ENCODE measurements at places on chromosomes 5 and 9.
A peak's percentile ranks its signal among the peaks of the same experiment; 100 is the strongest.

GRCh38 chr9:137486545-137487453 is 27.7 kb upstream of the NSMF start:
- DNase-seq, result no peak

DNA sequence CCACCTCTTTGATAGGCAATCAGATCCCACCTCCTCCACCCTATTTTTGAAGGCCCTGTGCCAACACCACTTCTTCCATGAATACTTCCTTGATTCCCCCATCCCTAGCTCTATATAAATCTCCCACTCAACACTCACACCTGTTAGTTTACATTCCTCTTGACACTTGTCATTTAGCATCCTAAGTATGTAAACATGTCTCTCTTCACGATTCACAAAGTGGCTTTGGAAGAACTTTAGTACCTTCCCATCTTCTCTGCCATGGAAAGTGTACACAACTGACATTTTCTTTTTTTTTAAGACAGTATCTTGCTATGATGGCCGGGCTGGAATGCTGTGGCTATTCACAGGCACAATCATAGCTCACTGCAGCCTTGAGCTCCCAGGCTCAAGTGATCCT is 1.5 kb upstream of the FXN start:
- DNase-seq, result no peak

DNA sequence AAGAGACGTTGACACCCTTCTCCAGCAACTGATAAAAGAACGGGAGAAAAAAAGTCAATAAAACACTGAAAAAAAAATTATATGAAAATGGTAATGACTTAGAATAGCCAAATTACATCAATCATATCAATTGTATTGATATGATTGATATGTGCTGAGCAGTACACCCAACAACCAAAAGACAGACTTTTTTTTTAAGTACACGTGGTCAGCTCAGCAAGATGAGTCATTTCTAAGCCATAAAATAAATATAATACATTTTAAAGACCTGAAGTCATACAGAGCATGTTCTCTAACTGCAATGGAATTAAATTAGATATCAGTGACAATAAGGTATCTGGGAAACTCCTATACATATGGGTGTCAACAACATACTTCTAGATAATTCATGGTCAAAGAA is 30.9 kb upstream of the OLFM1 start:
- DNase-seq, result no peak

DNA sequence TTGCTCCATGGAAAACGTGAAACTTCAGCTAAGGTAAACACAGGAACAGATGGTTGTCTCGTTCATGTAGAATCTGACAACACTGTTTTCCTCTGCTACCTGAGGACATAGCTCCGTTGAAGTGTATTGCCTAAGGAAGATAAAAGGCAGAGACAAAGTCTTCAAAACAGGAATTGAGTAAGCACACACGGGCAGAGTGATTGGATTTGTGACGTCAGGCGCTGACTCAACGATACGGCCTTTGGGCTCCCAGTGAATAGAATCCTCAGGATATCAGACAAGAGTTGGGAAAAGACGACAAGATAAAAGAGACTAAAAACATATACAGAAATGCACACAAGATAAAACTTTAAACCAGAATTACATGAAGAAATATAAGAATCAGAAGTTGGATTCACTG is 787.1 kb upstream of the CTNND2 start:
- no peak for DNase-seq

DNA sequence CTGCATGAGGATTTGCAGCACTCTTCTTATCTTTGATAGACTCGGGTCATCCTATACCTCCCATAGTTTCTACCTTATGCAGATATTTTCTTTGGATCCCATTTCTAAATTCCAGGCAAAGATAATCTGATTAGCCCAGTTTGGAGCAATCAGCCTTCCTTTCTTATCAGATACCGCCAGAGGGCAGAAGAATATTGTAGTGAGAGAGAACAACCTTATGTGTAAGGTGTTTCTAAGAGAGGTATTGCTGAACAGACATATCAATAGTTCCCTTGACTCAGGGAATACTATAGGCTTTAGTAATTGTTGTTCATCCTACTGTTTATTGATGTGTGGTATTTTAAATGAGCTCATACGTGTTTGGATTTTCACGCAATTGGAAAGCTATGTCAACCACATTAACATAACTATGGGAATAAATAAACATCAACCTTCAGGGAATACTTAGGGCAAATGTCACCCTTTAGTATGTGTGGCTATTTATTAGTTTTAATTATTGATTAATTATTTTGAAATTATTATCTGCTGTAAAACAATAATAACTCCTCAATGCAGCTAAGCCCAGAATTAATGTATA is 1435.2 kb upstream of the CDH9 start:
- DNase-seq, result peak; percentile 14

- no peak for DNase-seq
These were observed 148.9 kb downstream of the DOCK2 start for GRCh38 chr5:169785771-169786618.

DNA sequence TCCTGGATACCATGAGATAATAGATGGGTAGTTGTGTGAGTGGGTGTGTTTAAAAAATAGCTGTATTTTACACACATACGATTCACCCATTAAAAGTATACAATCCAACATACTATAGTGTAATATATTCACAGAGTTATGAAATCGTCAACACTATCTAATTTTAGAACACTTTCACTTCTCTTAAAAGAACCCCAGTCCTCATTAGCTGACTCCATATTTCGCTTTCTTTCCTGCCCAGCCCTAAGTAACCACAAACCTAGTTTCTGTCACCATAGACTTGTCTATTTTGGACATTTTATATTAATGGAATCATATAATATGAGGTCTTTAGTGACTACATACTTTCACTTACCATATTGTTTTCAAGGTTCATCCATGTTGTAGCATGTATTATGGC is 63.8 kb upstream of the S1PR3 start:
- no peak for DNase-seq

DNA sequence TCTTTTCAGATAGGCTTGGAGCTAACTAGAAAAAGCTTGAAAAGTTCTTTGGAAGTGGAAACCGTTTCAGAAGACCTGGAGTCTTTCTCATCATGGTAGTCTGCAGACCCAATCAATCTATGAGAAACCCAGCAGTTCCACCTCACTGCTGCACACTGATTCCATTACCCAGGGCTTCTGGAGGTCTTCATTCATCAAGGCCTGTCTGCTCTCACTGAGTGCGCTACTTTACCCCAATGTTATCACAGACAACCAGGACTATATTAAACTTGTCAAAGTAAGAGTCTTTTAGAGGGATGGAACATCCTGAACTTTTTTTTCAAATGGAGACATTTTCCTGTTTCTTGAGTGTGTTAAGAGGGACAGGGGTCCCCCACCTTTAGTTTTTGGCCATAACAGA is 93.1 kb downstream of the BOD1 start:
- DNase-seq, result no peak

DNA sequence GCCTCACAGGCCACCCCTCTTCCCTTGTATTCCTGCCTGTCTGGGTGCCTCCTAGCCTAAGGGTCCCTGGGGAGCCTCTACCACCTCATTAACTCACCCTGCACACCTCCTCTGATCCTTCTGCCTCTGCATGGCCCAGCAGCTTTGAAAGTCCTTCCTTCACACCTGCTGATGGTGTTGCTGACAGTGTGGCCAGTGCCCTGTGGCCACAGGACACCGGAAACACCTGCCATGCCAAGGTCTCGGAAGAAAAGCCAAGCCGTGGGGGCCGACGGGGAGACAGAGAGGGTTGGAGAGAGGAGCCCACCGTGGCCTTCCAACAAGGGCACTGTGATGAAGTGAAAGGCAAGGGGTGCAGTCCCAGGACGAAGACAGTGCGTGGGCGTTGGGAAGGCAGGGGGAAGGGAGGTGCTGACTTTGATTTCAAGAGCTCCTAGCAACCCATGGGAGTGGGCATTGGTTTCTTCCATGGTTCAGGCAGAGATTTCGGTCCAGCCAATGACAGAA is 4.1 kb downstream of the BTNL9 start:
- no peak for DNase-seq

GRCh38 chr5:100803397-100803796 is 99.7 kb downstream of the ST8SIA4 start:
- peak; percentile 18 for DNase-seq

- DNase-seq, result no peak
These were observed 149.6 kb downstream of the SNX18 start for GRCh38 chr5:54667136-54667535.

GRCh38 chr9:114511978-114512874 is 7.0 kb upstream of the WHRN start:
- DNase-seq, result no peak

DNA sequence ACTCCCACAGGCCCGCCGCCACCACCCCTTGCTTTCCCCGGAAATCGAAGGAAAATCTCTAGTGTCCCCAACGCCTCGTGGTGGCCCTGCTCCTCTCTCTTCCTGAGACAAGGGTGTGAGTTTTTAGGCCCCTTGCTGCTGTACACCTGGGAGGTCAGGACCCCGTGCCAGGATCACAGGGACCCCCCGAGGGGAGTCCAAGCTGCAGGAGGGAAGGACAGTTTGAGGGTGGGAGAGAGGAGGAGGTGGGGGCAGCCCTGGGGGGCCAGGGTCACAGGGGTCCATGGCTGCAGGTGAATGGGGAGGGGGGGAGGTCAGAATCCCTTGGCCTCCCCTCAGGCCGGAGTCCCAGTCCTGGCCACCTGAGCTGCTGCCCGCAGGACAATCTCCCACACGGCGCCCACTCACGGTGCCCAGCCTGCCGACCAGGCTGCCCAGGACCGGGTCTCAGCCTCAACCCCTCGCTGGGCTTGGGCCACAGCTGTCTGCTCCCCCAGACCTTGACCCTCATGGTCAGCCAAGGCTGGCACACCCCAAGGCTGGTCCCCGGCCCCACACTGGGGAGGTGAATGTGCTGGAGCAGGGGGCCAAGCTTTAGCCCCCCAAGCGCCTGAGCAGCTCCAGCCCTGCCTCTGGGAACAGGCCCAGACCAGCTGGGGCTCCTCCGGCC is 19.9 kb downstream of the TPPP start:
- no peak for DNase-seq

GRCh38 chr5:176742246-176743105 is 67.9 kb upstream of the UNC5A start:
- no peak for DNase-seq

GRCh38 chr5:66856041-66856805 is 260.0 kb downstream of the MAST4 start:
- no peak for DNase-seq

DNA sequence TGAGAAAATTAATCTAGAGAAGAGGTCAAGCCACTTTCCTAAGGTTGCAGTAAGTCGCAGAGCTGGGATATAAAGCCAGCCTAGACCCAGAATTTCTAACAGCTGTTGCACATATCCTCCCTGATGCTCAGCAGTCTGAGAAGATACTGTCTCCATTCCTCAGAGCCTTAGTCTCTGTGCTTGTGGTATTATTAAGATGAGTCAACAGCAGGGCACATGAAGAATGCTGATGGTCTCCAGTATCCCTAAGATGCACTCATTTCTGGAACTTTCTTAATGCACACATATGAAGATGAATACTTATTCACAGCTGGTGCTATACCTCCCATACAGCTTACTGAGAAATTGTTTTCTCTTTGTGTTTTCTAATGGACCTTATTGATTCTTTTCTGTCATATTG is 32.5 kb downstream of the SGCD start:
- no peak for DNase-seq

DNA sequence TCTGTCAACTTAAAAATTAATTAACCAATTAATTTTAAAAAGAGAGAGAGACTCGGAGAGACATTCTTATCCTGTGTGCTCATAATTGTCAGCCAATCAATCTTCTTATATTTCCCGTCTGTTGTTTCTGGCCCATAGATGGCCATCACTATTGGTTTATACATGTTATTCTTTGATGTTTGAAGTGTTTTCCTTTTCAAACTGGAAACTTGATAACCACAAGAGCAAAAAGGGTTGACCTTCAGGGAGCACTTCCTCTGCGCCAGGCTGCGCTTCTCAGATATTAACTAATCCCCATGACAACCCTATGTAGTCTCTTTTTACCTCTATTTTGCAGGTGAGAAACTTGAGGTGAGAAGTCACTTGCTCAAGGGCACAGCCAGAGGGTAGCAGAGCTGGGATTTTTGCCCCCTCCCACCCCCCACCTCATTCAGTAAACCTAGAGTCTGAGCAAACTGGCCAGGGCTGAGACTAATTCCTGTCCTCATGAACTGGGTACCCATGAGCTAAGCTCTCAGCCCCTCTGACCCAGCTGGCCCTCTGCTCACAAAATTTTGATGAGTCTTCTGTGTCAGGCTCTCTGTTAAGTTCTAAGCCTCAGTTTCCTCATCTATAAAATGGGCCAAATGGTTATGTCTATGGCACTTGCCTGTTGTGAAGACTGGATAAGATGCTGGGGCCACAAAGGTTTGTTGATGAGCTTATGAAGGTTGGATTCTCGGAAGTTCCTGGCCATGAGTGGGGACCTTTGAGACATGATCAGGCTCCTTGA is 86.0 kb upstream of the SH3PXD2B start:
- no peak for DNase-seq

DNA sequence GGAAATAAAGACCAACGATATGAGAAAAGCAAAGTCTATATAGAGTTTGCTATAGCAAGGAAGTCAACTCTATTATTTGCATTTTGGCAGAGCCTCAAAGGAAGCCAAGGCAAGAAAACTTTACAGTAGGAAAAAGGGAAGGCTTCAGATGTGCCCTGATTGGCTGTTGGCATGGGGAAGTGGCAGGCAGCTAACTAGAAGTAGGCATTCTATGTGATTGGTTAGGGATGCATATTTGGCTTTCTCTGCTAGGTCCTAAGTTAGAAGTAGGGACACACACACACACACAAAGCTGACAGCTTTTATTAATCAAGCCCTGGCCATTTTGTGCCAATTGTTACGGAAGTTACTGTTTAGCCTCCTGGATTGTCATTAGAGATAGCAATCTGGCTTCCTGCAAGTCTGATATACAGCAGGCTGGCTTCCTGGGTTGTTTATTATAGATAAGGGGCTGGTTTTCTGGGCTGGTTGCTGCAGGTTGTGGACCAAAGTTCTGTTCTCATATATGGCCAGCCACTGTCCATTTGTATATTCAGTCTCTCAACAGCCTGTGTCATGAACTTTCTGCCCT is 308.1 kb upstream of the GRAMD2B start:
- no peak for DNase-seq

- DNase-seq, result peak; percentile 18
These were observed 1.3 kb downstream of the TNFSF15 start for GRCh38 chr9:114804505-114804904.

DNA sequence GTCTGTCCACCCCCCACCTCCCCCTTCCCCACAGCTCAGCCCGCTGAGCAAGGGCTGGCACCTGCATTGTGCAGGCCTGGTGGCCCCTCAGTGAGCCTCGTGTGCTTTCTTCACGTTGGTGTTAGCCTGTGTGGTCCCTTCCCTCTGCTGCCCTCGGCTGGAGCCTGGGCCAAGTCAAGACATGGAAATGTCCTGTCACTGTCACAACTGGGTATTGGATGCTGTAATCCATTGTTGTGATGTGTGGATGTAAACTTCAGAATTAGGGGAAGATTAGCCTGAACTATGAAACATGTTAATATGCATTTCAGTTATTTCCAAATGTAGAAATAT is 103.9 kb downstream of the TRIO start:
- DNase-seq, result no peak

Data from fibroblast of the conjunctiva (primary cell).